ENCODE measurements at places on chromosomes 4 and X.

DNA sequence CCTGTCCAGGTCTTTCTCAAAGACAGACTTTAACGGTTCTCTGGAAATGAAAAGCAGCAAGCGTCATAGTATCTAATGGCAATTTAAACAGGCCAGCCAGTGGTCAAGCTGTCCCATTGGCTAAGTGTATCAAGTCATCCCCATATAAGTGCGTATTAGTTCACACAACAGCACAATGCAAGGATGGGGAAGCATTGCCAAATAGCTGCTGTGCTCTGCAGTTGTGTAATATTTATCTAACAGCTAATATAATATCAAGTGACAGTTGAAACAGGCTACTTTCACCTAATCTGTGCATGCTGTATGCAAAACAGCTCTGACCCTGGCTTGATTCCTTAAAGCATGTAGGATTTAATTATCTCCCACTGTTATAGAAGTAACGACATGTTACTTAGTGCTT lies 134.8 kb upstream of the PPARGC1A start:
- H3K4me3 ChIP-seq = no peak overlapping the region
- H3K4me1 ChIP-seq = no peaks in the 10 kb centered on the region
- no peak for DNase-seq
- no peaks in the 10 kb centered on the region for H3K36me3 ChIP-seq
- H3K27me3 ChIP-seq = no peaks in the 10 kb centered on the region

GRCh38 chr4:68751138-68751537 lies 64.7 kb upstream of the UGT2B10 start:
- no peaks in the 10 kb centered on the region for H3K27me3 ChIP-seq
- no peaks in the 10 kb centered on the region for H3K4me1 ChIP-seq
- no peak overlapping the region for H3K4me3 ChIP-seq
- no peak overlapping the region for H3K27ac ChIP-seq

- H3K36me3 ChIP-seq = no peaks in the 10 kb centered on the region
- DNase-seq = no peak
- H3K27ac ChIP-seq = no peak overlapping the region
- H3K4me3 ChIP-seq = no peak overlapping the region
Observed at GRCh38 chr4:183788308-183788905, 116.7 kb upstream of the STOX2 start.

GRCh38 chr4:100311181-100311580 lies 120.9 kb upstream of the DDIT4L start:
- H3K36me3 ChIP-seq = no peaks in the 10 kb centered on the region
- no peak for DNase-seq
- no peaks in the 10 kb centered on the region for H3K4me1 ChIP-seq
- no peak overlapping the region for H3K4me3 ChIP-seq
- H3K27ac ChIP-seq = no peak overlapping the region

DNA sequence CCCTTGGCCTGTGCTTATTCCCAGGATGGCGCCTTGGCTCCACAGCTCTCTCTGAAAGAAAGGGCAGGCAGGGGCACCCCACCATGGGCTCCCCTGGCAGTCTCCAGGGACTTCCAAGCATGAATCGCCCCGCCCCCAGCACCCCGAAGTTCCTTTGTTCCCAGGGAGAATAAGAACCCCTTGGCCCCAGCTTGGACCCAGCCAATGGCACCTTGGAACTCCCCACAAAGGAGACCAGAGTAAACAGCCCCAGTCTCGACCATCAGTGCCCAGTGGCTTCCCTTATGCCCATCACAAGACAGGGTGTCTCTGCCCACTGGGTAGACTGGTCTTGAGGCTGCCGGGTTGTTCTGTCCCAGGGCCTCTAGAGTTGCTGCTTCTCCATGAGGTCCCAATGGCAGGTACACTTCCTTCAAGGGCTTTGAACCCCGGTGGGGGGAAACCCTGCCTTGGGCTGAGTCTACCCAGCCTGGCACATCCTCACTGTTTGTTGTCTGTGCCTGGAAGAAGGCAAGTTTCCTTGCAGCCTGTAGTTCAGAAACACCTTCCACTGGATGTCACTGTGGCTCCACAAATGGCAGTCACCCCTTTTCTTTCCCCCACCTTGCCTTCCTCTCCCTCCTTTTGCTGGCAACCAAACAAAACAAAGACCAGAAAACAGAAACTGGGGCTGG lies 30.8 kb downstream of the NBDY start:
- no peaks in the 10 kb centered on the region for H3K4me1 ChIP-seq
- no peak for DNase-seq

- no peak overlapping the region for H3K27ac ChIP-seq
- H3K36me3 ChIP-seq = no peaks in the 10 kb centered on the region
- H3K27me3 ChIP-seq = no peaks in the 10 kb centered on the region
- H3K4me1 ChIP-seq = no peaks in the 10 kb centered on the region
- no peak for DNase-seq
- H3K4me3 ChIP-seq = no peak overlapping the region
Observed at GRCh38 chrX:17846045-17846444, 15.1 kb downstream of the RAI2 start.
